ENCODE measurements at places on chromosomes 7 and 10. TPM values are rescaled to one million over a fixed set of nuclear protein-coding genes. Genes with fewer than 3 reads are reported as not detected.

Gene FERD3L
- not detected for total RNA-seq

Gene SSMEM1
- not detected for total RNA-seq

Gene NODAL
- total RNA-seq: not detected

Gene PSPH
- total RNA-seq: 14.4 TPM

Gene KNDC1
- total RNA-seq: 0.98 TPM

Gene TRDMT1
- 18.6 TPM for total RNA-seq

Gene NEUROD6
- total RNA-seq: not detected

DNA sequence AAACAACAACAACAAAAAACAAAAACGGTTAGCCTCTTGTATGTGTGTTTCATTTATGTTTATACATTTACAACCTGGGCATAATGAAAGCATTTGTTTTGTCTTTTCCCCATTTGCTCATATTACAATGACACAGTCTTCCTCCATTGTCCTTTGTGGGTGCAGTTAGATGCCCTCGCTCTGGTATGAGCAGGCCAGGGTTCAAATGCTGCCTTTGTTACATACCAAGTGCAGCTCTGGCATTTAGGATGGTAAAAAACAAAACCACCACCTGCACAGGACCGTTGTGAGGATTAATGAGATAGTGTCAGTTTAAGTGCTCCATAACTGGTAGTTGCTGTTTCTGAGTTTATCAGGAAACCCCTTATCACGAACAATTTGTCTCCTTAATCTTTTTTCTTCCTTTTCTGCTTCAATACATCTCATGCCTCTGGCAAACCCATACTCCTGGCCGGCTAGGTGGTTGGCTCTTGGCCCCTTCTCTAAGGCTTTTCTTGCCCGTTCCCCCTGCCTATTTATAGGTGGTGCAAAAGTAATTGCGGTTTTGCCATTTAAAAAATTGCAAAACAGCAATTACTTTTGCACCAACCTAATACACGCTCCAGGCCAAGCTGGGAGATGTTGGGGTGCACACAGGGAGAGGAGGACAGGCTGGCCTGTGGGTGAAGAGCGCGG lies 18.6 kb upstream of the TMEM225B start:
- H3K4me3 ChIP-seq: peak overlapping the region; percentile 69
- H3K27ac ChIP-seq: peak overlapping the region; percentile 74
- no peak for DNase-seq
- H3K27me3 ChIP-seq: no peaks in the 10 kb centered on the region
- H3K36me3 ChIP-seq: no peaks in the 10 kb centered on the region

- no peak overlapping the region for H3K27ac ChIP-seq
- H3K4me1 ChIP-seq: no peaks in the 10 kb centered on the region
- no peaks in the 10 kb centered on the region for H3K27me3 ChIP-seq
- no peak for DNase-seq
- H3K4me3 ChIP-seq: no peak overlapping the region
Measured at GRCh38 chr7:130228840-130229502, 21.3 kb downstream of the SSMEM1 start.

GRCh38 chr7:70590126-70590854 lies 541.7 kb upstream of the GALNT17 start:
- no peak overlapping the region for H3K27ac ChIP-seq
- no peaks in the 10 kb centered on the region for H3K27me3 ChIP-seq
- H3K4me3 ChIP-seq: no peak overlapping the region
- DNase-seq: no peak
- no peaks in the 10 kb centered on the region for H3K4me1 ChIP-seq

GRCh38 chr7:22821702-22822485 lies 755 bp downstream of the TOMM7 start:
- no peak for DNase-seq
- H3K4me1 ChIP-seq: peaks cover 4% of the 10 kb centered on the region
- peak overlapping the region; percentile 81 for H3K4me3 ChIP-seq
- H3K27ac ChIP-seq: peak overlapping the region; percentile 82
- no peaks in the 10 kb centered on the region for H3K36me3 ChIP-seq

DNA sequence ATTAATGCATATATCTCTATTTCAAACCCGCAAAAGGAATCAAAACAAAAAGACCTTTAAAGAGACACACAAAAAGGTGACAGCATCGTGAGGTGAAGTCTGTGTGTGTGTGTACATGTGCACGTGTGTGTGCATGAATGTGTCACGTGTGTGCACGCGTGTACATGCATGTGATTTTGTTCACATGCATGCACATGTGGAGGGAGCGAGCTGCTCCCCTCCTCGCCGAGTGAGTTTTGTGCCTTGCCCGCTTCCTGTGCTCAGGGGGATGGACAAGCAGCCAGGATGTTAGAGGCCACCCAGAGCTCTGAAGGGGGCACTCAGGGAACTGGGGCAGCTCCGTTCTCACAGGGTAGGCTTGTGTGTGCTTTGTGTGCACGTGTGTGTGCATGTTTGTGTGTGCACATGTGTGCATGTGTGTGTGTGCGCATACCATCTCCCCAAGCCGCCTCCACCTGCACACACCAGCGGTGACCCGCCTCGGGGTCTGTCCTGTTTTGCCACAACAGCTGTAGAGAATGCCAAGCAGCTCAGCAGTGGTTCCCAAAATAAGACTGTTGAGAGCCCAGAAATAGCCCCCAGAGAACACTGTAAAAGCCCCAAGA lies 191.2 kb downstream of the PTPRN2 start:
- no peak overlapping the region for H3K27ac ChIP-seq
- DNase-seq: no peak
- no peaks in the 10 kb centered on the region for H3K4me1 ChIP-seq
- H3K36me3 ChIP-seq: no peaks in the 10 kb centered on the region

GRCh38 chr7:240146-240676 lies 47.8 kb downstream of the FAM20C start:
- H3K4me3 ChIP-seq: no peak overlapping the region
- no peak for DNase-seq
- no peaks in the 10 kb centered on the region for H3K27me3 ChIP-seq
- H3K27ac ChIP-seq: peak overlapping the region; percentile 66
- H3K36me3 ChIP-seq: no peaks in the 10 kb centered on the region

- no peak overlapping the region for H3K27ac ChIP-seq
- H3K4me3 ChIP-seq: no peak overlapping the region
- H3K4me1 ChIP-seq: no peaks in the 10 kb centered on the region
- H3K36me3 ChIP-seq: no peaks in the 10 kb centered on the region
Measured at GRCh38 chr10:31490858-31491504, 172.0 kb downstream of the ZEB1 start.

DNA sequence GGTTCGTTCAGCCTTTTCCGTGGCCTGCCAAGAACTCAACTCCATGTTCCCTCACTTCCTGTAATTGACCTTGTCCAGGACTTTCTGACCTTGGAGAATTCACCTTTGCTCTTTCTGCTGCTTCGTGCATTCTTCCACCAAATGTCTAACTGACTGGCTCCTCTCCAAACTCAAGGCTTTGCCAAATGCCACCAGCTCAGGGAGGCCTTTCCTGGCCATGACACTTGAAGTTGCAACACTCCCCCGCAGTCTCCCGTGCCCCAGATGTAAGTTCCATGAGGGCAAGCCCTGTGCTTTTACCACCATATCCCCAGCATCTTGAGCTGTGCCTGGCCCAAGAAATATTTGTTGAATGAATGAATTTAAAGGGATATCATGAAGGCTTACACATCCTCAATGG lies 238.4 kb downstream of the ARHGAP21 start:
- no peaks in the 10 kb centered on the region for H3K27me3 ChIP-seq
- H3K27ac ChIP-seq: peak overlapping the region; percentile 92
- no peaks in the 10 kb centered on the region for H3K36me3 ChIP-seq
- H3K4me1 ChIP-seq: no peaks in the 10 kb centered on the region

DNA sequence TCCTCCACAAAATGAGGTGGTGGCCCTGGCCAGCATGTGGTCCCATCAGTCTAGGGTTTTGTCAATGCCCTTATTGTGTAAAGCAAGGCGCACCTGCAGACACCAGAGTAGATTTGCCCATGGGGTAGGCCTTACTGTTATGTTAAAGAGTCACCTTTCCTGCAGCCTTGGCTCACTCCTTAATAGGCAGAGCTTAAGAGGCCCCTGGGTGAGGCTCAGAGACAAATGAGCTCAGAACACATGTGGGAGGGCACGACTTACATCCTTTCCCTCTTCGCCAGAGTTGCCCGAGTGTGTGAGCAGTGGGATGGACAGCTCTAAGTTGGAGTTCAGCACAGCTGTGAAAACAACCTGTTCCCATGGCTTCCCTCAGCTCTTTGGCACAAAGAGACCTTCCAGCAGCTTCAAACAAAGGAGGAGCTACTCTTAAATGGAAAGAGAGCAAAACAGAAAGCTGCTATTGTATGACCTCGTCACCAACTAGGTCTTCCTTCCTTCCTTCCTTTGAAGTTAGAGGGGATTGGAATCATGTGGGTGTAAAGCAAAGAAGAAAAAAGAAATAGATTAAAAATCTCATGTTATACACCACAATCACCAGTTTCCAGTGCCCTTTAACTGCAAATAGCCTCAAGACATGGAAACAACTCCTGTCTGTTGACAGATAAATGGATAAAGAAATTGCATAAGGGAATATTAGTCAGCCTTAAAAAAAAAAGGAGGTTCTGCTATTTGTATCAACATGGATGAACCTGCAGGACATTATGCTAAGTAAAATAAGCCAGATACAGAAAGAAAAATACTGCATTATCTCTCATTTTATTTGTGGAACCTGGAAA lies 11.9 kb upstream of the XPNPEP1 start:
- no peaks in the 10 kb centered on the region for H3K4me1 ChIP-seq
- no peak for DNase-seq
- H3K27me3 ChIP-seq: no peaks in the 10 kb centered on the region
- H3K4me3 ChIP-seq: no peak overlapping the region
- peak overlapping the region; percentile 62 for H3K27ac ChIP-seq
- H3K36me3 ChIP-seq: no peaks in the 10 kb centered on the region

GRCh38 chr7:88888684-88889083 lies 93.1 kb upstream of the TEX47 start:
- DNase-seq: no peak
- no peak overlapping the region for H3K4me3 ChIP-seq
- no peak overlapping the region for H3K27ac ChIP-seq
- no peaks in the 10 kb centered on the region for H3K36me3 ChIP-seq
- H3K4me1 ChIP-seq: no peaks in the 10 kb centered on the region
- no peaks in the 10 kb centered on the region for H3K27me3 ChIP-seq

GRCh38 chr10:27741173-27742091 lies 4.2 kb downstream of the MKX start:
- H3K27me3 ChIP-seq: no peaks in the 10 kb centered on the region
- no peak for DNase-seq
- peaks cover 17% of the 10 kb centered on the region for H3K4me1 ChIP-seq
- H3K4me3 ChIP-seq: no peak overlapping the region
- H3K36me3 ChIP-seq: no peaks in the 10 kb centered on the region

GRCh38 chr10:35391153-35391953 lies 55.0 kb downstream of the CCNY start:
- H3K36me3 ChIP-seq: no peaks in the 10 kb centered on the region
- H3K4me3 ChIP-seq: no peak overlapping the region
- no peaks in the 10 kb centered on the region for H3K27me3 ChIP-seq
- no peak for DNase-seq

DNA sequence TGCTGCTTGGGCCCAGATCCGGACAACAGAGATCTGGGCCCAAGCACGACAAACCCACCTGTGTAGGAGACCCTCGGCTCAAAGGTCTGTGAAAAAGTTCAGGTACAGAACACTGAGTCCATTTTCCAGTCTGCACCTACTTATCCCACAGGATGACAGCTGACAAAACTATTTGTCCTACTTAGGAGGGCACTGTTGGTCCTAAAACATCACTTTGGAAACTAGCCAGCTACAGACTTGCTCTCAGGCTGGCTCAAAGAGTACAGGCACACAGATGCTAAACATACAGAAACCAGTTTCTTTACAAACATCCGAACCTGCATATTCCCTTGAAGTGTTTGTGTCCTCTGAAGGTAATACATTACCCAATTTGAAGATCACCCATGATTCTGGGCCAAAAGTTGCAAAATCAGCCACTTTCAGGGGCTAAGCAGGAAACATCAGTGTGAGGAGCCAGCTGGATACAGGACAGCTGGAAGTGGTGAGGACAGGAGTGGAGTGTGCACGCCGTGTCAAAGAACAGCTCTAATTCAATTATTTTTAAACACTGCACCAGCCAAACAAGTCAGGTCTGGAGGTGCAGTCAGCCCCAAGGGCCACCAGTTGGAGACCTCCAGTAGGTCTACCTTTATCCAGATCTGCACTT lies 88.5 kb downstream of the NOC3L start:
- DNase-seq: no peak
- no peak overlapping the region for H3K27ac ChIP-seq
- H3K4me3 ChIP-seq: no peak overlapping the region
- no peaks in the 10 kb centered on the region for H3K36me3 ChIP-seq

DNA sequence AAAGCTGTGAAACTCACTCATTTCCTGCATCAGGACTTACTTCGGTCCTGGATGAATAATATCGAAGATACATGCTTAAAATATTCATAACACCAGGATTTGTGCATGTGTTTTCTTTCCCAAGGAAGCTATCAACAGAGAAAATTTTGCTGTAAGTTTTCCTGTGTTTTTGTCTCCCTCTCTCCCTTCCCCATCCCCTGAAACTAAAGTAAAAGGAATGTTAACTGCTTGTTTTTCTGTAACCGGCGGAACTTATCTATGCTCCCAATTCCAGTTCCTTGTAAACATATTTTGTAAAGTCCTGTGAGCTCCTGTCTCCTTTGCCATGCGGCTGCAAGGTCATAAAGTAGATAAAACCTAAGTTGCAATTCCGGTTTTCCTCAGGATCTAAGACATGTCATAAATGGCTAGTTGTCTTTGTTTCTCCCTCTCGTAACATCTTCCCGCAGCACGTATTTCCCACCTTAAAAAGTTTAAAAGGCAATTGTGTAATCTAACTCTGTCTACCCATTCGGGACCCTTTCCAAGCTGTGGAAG lies 79.0 kb upstream of the POM121L12 start:
- no peaks in the 10 kb centered on the region for H3K4me1 ChIP-seq
- H3K27ac ChIP-seq: no peak overlapping the region
- no peaks in the 10 kb centered on the region for H3K36me3 ChIP-seq

DNA sequence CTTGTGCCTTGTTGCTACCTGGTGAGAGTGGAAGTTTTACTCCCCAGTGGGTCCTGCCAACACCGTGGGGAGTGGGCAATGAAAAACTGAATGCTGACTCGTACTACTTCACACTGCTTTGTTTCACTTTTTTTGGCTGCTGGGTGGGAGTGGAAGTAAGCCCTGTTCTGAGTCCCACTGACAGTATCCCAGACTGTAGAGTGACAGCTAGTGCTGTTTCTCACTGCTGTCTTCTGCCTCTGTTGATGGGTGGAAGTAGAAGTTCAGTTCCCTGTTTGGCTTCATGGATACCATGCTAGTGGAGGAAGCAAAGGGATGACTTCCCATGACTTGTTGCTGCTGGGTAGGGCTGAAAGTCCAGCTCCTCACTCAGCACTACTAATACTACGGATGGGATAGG lies 98.4 kb downstream of the STK31 start:
- no peaks in the 10 kb centered on the region for H3K27me3 ChIP-seq
- DNase-seq: no peak
- H3K4me1 ChIP-seq: no peaks in the 10 kb centered on the region
- no peak overlapping the region for H3K27ac ChIP-seq
- no peaks in the 10 kb centered on the region for H3K36me3 ChIP-seq
- no peak overlapping the region for H3K4me3 ChIP-seq

DNA sequence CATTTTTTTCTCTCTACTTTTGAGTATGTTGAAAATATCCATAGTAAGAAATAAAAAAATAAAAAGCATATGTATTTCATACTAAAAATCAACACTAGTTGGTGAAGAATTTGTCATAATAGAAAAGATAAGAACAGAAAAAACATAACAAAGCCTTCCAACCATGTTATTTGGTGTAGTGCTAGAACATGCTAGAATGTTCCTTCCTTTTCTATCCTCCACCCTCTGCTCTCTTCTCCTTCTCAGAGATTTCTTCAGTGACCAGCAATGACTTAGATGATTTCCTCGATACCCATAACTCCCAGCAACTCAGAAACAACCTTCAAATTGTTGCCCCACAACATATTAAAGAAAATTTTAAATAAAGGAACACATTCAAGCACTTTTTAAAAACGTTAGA lies 2.6 kb downstream of the ZC3HAV1 start:
- H3K4me3 ChIP-seq: peak overlapping the region; percentile 99
- H3K4me1 ChIP-seq: no peaks in the 10 kb centered on the region
- H3K27me3 ChIP-seq: no peaks in the 10 kb centered on the region
- no peak for DNase-seq
